ENCODE measurements at places on chromosomes 1 and 21.

- DNase-seq = no peak
These were observed 26.3 kb downstream of the PGM1 start for GRCh38 chr1:63619558-63619957.

DNA sequence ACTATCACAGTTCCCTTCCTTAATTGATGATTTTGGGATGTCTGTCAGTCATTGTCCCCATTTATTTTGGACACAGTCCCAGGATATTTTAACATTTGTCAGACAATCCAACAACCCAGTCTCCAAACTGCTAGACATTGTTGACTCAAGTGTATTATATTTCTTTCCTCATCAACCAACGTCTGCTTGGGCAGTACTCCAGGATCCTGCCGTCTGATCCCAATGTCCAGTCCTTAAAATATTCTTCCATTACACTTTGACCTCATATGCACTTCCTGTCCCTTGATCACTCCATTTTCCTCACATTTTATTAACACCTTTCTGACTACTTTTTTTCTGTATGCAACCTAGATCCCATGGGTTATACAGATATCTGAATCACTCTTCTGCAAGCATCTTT, 39.8 kb upstream of the KIAA0040 start:
- no peak for DNase-seq

GRCh38 chr1:52403566-52404115, 582 bp downstream of the ORC1 start:
- peak; percentile 14 for DNase-seq

DNA sequence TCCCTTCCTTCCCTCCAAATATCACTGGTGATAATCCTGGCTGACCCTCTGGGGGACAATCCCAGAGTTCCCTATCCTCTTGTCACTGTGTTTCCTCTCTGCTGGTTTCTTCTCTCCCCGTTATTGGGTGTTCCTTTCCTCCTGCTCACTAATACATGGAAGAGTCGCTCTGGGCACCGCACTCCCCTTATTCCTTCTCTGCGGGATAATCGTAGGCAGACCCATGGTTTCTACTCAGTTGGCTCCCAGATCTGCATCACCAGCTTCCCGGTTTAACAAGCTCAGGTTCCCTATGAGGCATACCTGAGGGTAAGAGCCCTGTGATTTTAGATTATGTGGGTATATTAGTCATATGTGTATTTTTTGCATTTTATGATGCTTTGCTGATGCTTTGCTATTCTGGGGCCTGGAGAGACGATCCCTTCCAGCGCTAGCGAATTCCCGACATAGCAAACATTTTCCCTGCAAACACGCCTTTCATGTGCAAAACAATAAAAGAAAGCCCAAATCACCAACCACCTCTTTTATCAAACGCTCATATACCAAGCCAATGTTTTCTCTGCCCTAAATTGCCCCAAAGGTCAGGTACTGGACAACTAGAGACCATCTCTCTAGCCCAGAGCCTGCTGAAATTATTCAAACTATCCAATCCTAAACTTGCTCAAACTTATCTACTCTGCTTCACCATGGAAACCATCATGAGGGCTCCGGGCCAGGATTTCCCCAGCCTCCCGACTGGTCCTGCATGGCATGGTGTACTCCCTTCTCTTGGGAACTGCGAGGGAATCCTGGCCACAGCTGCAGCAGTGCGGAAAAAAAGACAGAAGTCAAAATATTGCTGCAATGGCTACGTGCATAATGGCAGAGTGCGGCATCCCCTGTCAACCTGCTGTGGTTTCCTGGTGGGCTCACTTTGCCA, 84.2 kb downstream of the PCP4 start:
- DNase-seq = no peak

DNA sequence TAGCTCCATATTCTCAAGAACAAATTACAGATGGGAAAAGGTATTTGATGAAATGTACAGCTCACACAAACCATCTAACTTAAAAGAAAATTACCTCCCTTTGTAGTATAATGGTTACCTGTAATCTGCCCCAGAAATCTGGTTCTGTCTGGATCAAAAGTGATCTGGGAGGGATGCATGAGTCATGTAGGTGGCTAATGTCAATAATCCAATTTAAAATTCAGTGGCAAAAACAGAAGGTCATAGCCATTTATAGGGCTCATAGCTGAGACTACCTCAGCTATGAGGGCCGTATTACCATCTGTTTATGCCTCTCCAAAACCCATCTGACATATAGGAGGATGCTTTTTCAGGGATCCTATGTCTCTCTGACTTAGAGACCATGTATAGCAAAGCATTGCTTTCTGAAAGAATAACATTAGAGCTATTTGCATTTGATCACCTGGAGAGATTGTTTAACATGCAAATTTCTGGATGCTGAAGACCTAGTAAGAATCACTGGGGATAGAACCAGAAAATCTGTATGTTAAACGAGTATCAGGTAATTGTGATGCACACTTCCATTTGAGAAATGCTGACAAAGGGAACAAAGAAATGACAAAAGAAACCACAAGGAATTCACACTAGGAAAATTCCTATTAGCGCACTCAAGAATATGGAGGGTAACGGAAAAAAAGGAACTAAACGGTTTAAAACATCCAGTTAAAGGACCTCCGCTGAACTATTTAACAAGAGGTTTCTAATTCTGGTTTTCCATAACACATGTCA, 17.6 kb downstream of the PAXBP1 start:
- no peak for DNase-seq

DNA sequence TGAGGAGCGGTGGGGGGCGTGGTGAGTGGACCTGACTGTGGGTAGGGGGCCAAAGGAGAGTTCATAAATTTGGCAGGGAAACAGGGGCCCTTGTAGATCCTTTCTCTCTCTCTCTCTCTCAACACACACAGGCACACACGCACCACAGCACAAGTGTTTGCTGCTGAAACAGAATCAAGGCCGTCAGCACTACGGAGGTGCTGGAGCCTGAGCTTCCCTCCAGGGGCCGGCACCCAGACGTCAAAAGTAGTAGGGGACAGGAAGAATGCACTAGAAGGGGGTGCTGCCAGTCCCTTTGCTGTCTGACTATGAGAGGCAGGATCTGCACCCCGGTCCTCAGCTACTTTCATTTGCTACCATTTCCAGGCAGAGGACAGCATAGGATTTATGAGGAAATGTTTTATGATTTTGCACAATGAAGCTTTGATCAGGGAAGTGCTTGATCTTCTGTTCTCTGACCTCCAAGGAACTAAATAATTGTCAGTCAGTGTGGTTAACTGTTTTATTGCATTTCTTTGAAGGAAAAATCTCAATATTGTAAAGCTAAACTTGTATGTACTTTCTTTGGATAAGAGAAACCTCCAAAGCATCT, 74.3 kb upstream of the FAM3B start:
- DNase-seq = no peak

DNA sequence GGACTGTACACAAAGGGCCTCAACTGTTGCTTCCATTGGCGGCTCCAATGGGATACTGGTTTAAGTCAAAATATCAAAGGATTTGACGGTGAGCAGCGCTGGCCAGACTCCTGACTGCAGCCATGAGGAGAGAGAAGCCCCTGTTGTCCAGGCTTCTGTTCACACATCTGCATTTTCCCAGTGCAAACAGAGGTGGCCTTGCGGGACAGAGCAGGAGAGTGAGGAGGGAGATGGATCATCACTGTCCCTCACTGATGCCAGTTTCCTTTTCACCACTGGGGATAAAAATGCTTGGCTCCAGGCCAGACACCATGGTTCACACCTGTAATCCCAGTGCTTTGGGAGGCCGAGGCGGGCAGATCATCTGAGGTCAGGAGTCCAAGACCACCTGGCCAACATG, 69.2 kb downstream of the SETD4 start:
- DNase-seq = no peak

GRCh38 chr1:180376253-180376652, 126.1 kb downstream of the ACBD6 start:
- no peak for DNase-seq

- DNase-seq = no peak
These were observed 19.5 kb upstream of the OR6N2 start for GRCh38 chr1:158800526-158800925.

- DNase-seq = no peak
These were observed 425.7 kb upstream of the USP24 start for GRCh38 chr1:55640708-55641473.

- DNase-seq = no peak
These were observed 248.6 kb downstream of the MATN1 start for GRCh38 chr1:30474818-30475200.

- DNase-seq = peak; percentile 77
These were observed 750 bp downstream of the SYNJ1 start for GRCh38 chr21:32726839-32727686.

- DNase-seq = no peak
These were observed 44.1 kb downstream of the ITSN1 start for GRCh38 chr21:33686386-33686785.

- no peak for DNase-seq
These were observed 9.0 kb upstream of the RPL5 start for GRCh38 chr1:92822879-92823278.

DNA sequence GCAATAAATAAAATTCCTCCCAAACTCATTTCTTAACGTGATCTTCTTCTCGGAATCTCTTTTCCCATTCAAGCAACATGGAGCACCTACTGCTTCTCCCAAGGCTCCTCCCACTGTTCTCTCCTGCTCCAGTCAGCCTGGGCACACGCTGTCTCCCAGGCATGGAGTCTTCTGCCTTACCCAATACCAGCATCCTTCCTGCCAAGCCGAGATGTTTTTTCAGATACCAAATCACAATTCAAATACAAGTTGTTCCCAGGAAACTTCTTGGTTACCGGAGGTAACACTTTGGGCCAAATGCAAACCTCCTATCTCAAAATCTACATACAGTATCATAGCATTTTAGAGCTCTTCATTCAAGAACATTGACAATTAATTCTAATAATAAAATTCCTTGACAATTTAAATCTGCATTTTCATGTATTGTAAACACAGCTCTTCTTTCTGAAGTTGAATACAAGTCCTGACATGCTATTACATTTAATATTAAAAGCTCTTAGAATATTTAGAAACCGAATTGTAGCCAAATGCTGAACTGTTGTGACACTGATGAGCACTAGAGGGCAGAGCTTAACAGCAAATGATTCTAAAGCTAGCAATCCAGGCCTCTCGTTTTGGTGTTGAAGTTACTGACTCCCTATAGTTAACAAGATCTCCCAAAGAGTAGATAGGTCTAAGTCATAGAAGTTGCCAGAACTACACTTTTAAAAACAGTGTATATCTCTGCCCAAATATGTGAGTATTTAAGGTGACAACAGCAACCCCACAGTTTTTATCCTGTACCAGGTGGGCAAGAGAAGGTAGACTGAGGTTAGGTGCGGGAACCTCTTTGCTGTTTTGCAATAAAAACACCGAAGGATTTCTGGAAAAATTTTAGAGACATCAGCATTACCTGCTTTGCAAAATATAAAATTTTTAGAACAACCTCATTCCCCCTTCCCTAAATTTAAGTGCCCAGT, 52.3 kb downstream of the BCAR3 start:
- DNase-seq = peak; percentile 28

DNA sequence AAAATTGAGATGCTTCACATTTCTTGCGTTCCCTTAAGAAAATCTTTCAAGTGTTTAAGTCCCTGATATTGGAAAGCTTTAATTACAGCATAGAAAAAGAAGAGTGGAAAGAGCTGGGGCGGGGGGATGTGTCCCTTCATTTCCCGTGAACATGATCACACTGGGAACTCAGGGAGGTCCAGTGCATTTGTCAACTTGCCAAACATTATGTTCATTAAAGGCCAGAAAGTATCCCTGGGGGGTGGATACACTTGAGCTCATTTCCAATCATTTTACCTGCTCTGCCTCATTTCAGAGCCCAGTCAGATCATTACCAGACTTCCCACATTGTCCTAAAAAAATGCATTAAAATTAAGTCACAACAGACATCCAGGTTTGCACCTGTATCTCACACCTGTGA, 123.6 kb upstream of the KCNJ15 start:
- no peak for DNase-seq

DNA sequence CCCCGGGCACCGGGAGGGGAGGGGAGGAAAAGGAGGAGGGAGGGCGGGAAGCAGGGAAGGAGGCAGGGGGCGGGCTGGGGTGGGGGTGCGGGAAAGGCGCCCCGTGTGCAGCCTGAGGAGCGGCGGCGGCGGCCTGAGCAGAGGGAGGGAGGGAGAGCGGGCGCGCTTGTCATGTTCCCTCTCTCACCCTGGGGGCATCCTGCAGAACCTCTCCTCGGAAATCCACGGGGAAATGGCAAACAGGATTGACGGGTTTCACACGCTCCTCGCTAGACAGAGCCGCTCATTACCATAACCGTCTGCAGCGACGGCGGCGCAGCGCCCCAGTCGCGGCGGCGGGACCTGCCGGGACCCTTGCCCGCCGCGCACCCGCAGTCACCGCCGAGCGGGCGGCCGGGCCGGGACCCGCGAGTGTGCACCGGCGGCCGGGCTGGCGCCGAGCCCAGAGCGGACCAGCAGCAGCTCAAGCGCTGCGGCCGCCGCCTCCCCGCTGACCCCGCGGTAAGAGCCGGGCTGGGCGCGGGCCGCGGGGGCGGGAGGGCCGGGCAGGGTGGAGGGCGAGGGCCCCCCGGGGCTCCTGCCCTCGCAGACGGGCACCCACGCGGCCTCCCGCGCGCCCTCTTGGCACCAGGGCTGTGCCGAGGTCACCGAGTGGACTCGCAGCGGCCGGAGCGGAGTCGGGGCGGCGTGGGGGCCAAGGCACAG, at the start of gene SERTAD4:
TSS of gene SERTAD4 (plus strand) at position 286 of the 705 bp plus-strand sequence. CDS start 5,165 bp downstream, outside the sequence.
- DNase-seq = peak; percentile 81

- no peak for DNase-seq
These were observed 135.3 kb upstream of the PRMT6 start for GRCh38 chr1:106921186-106921585.

- no peak for DNase-seq
These were observed 53.8 kb downstream of the ROR1 start for GRCh38 chr1:63827411-63828321.

DNA sequence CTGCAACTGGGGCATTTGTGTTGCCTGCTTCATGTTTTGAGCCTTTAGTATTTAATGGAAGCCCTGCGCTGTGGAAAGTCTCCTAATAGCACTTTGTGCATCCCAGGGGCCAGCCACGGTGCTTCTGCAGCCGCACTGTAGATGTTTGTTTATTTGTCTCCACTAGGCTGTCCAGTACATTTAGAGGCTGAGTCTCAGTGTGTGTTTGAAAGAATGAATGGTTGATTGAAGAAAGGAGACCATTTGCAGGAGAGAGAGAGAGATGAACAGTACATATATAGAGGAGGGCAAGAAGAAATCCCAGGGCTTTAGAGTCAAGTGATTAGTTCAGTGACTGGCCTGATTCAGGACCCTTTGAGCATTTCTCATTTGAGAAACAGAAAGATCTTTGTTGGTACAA, 33.9 kb downstream of the MPZL1 start:
- no peak for DNase-seq

- DNase-seq = no peak
These were observed 6.3 kb downstream of the SRSF11 start for GRCh38 chr1:70227439-70227838.

- DNase-seq = no peak
These were observed 36.4 kb downstream of the CHML start for GRCh38 chr1:241603731-241604245.

Data from WERI-Rb-1 (cell line).